ENCODE measurements at places on chromosomes 3 and 15.

- DNase-seq: no peak
Observed at GRCh38 chr3:172012775-172013174, 26.6 kb upstream of the FNDC3B start.

- DNase-seq: peak; percentile 72
Observed at GRCh38 chr3:197487911-197488391, 67.8 kb downstream of the BDH1 start.

DNA sequence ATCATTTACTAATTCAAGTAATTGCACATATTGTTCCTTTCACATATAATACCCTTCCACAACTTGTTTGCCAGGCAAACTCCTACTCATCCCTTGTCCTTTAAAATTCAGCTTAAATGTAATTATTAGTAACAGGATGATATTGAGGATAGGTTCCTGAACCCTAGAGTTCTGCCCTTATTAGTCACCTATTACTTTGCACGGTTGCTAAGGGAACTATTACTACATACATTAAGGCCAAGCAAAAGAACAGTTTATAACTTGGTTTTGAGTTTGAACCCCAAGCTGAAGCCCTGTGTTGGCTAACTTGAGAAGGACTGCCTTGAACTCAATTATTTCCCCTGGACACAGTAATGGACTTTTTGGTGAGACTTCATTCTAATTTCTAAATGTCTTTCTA is 529.7 kb downstream of the IGSF11 start:
- no peak for DNase-seq

GRCh38 chr3:69246612-69247011 is 124.2 kb upstream of the LMOD3 start:
- no peak for DNase-seq

GRCh38 chr15:74322558-74323180 is 44.8 kb downstream of the CYP11A1 start:
- DNase-seq: peak; percentile 56

DNA sequence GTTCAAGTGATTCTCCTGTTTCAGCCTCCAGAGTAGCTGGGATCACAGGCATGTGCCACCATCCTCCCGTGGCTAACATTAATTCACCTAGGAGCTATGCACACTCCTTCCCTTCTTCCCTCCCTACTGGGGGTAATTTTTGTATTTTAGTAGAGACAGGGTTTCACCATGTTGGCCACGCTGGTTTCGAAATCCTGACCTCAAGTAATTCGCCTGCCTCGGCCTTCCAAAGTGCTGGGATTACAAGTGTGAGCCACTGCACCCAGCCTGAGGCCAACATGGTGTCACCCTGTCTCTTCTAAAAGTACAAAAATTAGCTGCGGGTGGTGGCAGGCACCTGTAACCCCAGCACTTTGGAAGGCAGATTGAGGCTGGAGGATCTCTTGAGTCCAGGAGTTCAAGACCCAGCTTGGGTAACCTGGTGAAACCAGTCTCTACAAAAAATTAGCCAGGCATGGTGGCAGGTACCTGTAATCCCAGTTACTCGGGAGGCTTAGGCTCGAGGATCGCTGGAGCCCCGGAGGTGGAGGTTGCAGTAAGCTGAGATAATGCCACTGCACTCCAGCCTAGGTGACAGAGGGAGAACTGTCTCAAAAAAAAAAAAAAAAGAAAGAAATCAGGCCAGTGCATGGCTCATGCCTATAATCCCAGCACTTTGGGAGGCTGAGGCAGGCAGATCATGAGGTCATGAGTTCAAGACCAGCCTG is 6.1 kb downstream of the RNU5B-1 start:
- no peak for DNase-seq

DNA sequence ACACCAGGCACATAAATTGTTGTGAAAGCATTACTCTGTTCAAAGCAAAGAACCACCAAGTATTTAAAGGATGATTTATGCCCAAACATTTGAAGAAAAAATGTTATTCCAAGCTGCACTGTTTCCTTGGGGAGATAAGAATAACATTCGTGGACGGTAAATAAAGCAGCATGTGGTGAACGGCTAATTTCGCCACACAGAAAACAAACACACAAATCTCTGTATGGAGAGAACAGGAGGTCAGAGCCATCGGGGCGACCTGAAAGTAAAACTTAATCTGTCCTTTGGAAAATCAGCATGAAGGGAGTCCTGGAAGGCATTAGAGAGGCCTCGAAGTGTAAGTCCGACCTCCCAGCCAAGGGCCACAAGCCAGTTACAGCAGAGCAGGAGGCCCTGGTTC is 27.1 kb upstream of the GABRG3 start:
- no peak for DNase-seq

- no peak for DNase-seq
Observed at GRCh38 chr15:73540161-73540560, 93.0 kb downstream of the NPTN start.

GRCh38 chr15:93420050-93420452 is 331.0 kb upstream of the RGMA start:
- no peak for DNase-seq

GRCh38 chr3:42518800-42519567 is 16.5 kb downstream of the VIPR1 start:
- DNase-seq: no peak

DNA sequence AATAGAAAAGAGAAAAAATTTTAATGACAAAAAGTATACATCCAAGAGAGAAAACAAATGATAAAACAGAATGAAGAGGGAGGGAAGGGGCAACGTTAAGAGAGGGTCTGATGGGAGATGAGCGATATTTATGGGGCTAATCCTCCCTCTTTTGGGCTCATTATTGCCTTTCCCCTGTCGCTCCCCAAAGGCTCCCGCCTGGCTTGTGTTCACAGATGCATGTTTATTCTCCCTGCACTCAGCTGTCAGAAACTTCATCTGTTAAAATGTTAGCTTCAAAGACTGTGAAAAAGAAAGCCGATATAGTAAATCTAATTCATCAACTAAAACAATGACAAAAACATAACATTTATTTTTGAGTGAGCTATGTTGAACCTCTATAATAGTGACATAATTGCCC is 74.3 kb downstream of the GABRB3 start:
- DNase-seq: no peak

Data from breast epithelium (tissue), 4 donors.